ENCODE measurements at places on chromosomes 3 and 15. TPM values are rescaled to one million over a fixed set of nuclear protein-coding genes. Genes with fewer than 3 reads are reported as not detected.

GOLGA6L7 gene
- total RNA-seq = not detected

ITIH4 gene
- total RNA-seq = 6.8 TPM

ERICH6 gene
- not detected for total RNA-seq

TRA2B gene
- 289 TPM for total RNA-seq

SCAP gene
- 58.3 TPM for total RNA-seq

IL5RA gene
- not detected for total RNA-seq

TMEM45A gene
- total RNA-seq = 3.2 TPM

SMAD6 gene
- total RNA-seq = 0.04 TPM

RYR3 gene
- not detected for total RNA-seq

GOLGA8T gene
- total RNA-seq = not detected

TGM4 gene
- total RNA-seq = not detected

PDZRN3 gene
- total RNA-seq = not detected

IQCH gene
- 1.4 TPM for total RNA-seq

CFAP20DC gene
- 1.6 TPM for total RNA-seq

DUT gene
- total RNA-seq = 564 TPM

HHLA2 gene
- 1.3 TPM for total RNA-seq

PIF1 gene
- total RNA-seq = 30.4 TPM

ASB14 gene
- not detected for total RNA-seq

KCNH8 gene
- not detected for total RNA-seq

GUCA1C gene
- not detected for total RNA-seq

RLBP1 gene
- total RNA-seq = not detected

ERC2 gene
- total RNA-seq = not detected

RTP4 gene
- total RNA-seq = 4.9 TPM

TMEM115 gene
- total RNA-seq = 19.0 TPM

COL6A5 gene
- not detected for total RNA-seq

CCDC54 gene
- total RNA-seq = not detected

LXN gene
- total RNA-seq = 8.2 TPM

LRRC31 gene
- not detected for total RNA-seq

SHC4 gene
- total RNA-seq = 3.7 TPM

PPP4R2 gene
- total RNA-seq = 102 TPM

BSN gene
- total RNA-seq = 0.10 TPM

CLDN16 gene
- total RNA-seq = not detected

PEX11A gene
- 4.0 TPM for total RNA-seq

SH2D7 gene
- total RNA-seq = not detected

NRROS gene
- 22.0 TPM for total RNA-seq

SYNPR gene
- not detected for total RNA-seq

PDCD10 gene
- 88.7 TPM for total RNA-seq

TEX9 gene
- 1.6 TPM for total RNA-seq

SPATA12 gene
- total RNA-seq = not detected

CLDN18 gene
- total RNA-seq = not detected

GRK7 gene
- not detected for total RNA-seq

MESP1 gene
- 4.5 TPM for total RNA-seq

THAP10 gene
- 0.22 TPM for total RNA-seq

SPINK8 gene
- total RNA-seq = not detected
